IMR-90 (cell line): ENCODE measurements at places on chromosomes 5 and 9. TPM values are rescaled to one million over a fixed set of nuclear protein-coding genes. Genes with fewer than 3 reads are reported as not detected.

DNA sequence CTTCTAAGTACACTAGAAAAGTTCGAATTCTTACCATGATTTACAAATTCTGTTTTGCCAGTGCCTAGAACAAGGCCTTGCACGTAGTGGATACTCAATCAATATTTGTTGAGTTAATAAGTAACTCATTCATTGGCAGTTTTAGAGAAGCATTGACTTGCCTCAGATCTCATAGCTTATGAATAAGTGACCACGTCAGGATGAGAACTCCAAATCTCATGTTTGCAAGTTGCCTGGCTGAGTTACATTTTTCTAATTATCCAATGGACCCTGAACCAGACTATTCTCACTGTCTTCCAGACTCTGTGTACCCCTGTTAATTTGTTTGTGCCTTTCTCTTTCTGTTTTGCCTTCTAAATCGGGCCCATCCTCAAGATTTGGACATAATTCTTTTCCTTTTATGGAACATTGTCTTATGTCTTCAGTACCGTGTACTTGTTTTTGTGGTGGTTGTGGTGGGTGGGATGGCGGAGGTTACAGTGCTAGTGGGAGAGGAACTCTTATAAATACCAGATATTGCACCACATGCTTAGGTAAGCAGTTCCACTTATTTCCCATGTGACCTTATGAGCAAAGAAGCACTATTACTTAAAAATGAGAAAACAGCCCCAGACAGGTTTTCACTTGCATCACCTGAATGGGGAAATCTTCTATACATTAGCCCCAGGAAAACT, 96.3 kb downstream of the UNC13B start:
- no peak for DNase-seq

DNA sequence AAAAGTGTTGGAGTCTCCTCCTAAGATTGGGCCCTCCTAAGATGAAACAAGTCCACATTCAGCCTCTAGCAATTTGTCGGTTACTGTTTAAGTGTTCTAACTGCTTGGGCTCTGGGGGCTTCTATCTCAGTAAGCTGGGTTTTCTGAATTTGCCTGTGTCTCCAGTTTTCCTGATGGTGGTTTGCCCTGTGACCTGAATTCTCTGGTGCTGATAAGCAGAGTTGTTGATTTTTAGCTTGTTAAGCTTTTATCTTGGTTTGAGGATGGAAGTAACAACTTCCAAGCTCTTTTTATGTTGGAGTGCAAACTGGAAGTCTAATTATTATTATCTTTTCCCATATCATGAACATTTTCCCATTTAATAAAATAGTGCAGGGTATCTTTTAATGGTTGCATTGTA, 30.9 kb downstream of the HSD17B4 start:
- DNase-seq: no peak

DNA sequence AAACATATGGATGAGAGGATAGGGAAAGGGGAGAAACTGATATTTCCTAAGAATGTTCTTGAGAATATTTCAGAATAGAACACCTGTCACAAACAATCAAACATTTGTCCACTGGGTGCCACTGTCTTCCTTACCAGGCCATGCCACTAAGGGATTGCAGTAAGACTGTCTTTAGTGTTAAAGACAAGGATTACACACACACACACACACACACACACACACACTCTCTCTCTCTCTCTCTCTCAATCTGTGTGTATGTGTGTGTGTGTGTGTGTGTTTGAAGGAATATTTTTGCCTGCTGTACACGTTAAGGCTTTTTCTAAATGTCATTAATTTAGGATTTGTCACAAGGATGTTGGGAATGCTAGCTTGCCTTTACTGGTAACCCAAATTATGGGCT, 54.4 kb downstream of the CCDC192 start:
- DNase-seq: peak; percentile 65

DNA sequence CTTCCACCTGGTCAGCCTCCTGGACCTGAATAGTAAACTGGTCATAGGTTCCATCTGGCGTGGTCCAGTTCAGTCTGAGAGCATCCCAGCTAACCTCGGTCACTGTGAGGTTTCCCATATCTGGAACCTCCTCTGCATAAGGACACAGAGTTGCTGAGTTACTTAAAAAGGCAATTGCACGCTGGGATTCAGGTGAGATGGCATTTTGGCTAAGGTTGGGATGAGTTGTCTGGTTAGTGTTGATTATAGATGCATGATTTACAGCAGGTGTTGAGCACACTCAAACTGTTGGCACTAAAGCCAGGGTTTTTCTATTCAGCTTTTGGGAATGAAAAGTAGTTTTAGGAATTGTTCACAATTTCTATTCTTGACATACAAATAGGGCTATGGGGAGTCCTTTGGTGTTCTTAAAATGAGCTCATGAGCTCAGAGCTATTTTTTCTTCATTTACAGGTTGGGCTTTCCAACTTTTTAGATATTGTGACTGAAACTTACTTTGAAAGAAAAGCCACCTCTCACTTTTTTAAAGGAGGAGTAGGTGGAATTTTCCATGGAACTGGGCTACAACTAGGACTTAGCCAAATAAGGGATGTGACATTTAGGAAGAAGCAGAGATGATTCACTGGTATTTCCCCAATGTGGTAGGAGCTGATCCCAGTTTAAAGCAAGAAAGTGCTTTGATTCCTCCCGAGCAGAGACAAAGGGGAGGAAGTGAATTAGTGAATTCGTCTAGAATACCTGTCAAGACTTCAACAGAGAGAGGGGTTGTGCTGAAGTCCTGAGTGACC, 54.7 kb downstream of the TNC start:
- peak; percentile 77 for DNase-seq

GRCh38 chr5:137733006-137733405, 2.9 kb downstream of the KLHL3 start:
- peak; percentile 18 for DNase-seq

DNA sequence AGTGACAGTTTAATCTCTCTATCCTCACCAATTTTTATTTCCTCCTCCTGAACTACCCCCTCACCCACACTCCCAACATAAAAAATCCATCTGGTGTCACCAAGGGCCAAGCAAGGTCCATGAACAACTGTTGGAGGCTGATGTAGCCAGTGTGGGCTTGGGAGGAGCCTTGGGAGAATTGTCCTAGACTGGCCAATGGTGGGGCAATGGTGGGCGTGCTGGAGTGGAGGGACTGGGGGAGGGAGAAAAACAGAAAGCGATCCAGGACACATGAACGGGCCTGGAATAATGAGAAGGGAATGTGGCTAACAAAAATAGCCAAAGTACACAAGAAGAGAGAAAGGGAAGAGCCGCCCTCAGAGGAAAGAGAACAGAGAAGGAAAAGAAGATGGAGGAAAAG, 272.6 kb downstream of the ENC1 start:
- no peak for DNase-seq

DNA sequence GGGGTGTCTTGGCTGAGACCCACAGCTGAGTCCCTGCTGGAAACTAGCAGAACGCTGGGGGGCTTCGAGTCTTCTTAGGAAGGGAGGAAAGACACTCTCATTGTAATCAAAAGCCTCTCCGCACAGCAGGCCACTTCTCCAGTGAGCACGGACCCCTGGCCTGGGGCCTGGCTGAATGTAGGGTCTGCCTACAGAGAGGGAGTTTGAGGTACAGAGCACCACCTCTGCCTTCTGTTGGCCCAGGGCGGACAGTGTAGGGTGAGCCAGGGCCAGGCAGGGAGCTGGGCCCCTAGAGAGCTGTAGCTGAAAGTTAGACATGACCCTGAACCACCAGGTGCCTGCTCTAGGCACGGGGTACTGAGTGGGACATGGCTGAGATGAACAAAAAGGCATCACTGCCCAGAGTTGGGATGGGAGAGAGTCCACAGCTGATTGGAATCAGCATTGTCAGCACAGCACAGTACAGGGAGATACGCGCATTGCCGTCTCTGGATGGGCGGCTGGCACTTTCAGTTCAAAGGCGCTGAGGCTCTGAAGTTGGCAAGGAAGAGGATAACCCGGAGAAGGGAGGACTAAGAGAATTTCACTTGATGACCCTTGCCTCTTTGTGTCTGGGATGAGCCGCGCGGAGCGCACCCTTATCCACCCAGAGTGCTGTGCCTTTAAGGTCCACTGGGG, 363 bp upstream of the SLC25A48 start:
- no peak for DNase-seq

GRCh38 chr5:102561894-102562760, 63.3 kb upstream of the SLCO6A1 start:
- peak; percentile 1 for DNase-seq

DNA sequence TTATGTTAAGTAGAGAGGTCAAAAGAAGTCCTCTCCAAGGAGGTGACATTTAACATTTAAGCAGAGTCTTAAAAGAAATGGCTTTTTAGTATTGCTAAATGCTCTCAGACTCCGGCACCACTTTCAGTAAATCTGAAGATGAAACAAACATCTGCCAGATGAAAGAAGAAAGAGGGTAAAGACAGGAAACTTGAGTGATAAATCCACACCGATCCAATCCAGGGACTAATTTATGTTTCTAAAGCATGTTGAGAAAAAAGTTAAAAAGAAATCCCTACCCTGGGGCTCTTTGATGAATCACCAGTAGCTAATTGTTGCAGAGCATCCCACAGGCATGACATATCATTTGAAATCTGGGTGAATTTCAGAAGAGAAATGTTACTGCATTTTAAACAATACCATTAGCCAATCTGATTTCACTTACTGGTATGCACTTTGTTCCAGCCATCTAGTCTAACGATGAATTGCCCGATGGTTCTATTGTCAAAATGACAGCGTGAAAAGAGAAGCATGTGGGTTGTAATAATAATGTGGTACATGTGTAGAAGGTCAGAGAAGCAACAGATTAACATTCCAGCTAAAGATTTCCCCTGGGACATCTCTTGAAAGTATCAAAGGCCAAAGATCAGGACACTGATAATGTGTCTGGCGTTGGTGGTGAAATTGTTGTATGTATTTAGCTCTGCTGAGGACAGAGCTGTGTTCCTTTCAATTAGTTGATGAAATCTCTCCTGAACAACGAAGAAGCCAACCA, 485.7 kb downstream of the CSNK1G3 start:
- DNase-seq: peak; percentile 40

GRCh38 chr5:171989946-171990712, 16.3 kb downstream of the FBXW11 start:
- DNase-seq: no peak

Gene SLC1A1
- 3.9 and 4.1 TPM in 2 replicates for total RNA-seq

Gene CDH9
- total RNA-seq: not detected in 2 replicates

Gene PTGS1
- 21.1 and 24.7 TPM in 2 replicates for total RNA-seq

Gene LCN6
- total RNA-seq: not detected in 2 replicates

Gene ZNF879
- 3.3 and 3.4 TPM in 2 replicates for total RNA-seq

Gene SMIM33
- total RNA-seq: not detected in 2 replicates

Gene GLT6D1
- total RNA-seq: not detected in 2 replicates

Gene IPO11
- 34.4 and 40.0 TPM in 2 replicates for total RNA-seq
